Stimulated activated CD4-positive, alpha-beta T cell treated with anti-CD3 and anti-CD28 coated beads, Interleukin-4, amount 100 ng/mL, for 1 hour (primary cell): ENCODE measurements at places on chromosomes 3 and 15.
A peak's percentile ranks its signal among the peaks of the same experiment; 100 is the strongest.

GRCh38 chr15:94298364-94298763, 67.0 kb downstream of the MCTP2 start:
- DNase-seq = no peak

DNA sequence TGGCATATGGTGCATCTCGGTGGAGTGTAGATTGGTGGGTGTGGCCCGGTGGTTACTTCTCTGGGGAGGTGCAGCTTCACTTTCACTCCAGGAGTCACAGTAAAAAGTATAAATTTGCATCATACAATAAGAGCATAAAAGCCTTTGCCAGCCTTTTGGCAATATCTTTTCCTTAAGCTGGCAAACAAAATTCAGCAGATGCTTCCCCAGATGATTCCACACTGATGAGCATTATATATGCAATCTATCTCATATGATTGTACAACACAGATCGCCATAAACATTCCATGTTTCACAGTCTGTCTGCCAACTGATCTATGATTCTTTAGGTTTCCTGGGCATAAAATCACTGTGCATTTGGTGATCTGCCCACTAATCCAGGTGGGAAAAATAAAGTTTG, 120.2 kb upstream of the ALCAM start:
- no peak for DNase-seq

- no peak for DNase-seq
Measured at GRCh38 chr3:110664148-110664547, 407.5 kb upstream of the NECTIN3 start.

GRCh38 chr3:171186383-171186782, 159.9 kb upstream of the SLC2A2 start:
- no peak for DNase-seq

DNA sequence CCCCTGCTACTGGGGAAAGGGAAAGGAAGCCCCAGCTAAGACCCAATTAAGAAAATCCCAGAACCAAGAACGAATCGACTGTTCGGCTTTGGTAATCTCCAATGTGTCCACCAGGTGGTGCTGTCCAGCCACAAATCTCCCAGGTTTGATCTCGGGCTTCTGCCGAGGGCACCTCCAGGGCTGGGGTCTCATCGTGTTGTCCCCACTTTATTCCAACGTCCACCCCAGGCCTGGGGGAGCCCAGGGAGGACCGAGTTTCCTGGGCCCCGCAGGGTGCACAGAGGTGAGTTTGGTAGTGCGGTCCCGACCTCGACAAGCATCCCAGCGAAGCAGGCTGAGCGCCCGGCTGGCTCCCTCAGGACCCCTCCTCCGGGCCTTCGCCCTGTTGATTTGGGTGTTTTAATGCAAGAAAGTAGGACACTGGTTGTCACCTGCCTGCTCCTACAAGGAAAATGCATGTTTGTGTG, 185.1 kb downstream of the GOLGA6L6 start:
- peak; percentile 84 for DNase-seq

GRCh38 chr15:76056931-76057330, 2.9 kb upstream of the TMEM266 start:
- no peak for DNase-seq

GRCh38 chr3:53938645-53939044, 47.0 kb upstream of the SELENOK start:
- DNase-seq = peak; percentile 3

DNA sequence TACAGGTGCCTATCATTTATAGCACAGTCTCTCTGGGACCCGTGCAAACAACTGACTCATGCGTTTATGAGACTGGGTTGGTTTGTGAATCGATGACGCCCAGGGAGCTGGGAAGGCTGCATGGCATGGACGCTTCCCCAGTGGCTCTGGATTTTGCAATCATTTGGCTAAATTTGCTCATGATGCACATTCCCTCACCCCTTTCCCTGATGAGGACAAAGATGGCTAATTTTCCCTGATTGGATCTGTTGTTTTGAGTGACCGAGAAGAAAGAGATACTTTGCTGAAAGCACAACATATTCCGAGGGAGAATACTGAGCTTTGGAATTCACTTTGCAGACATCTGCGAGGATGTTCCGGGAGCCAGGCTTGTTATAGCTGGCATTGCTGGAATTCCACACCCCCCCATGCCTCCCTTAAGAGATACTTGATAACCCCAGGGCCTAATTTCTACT, 51.1 kb downstream of the CGNL1 start:
- DNase-seq = no peak

GRCh38 chr15:85934691-85935090, 140.0 kb upstream of the KLHL25 start:
- no peak for DNase-seq

GRCh38 chr3:187375581-187375980, 7.4 kb downstream of the RTP4 start:
- no peak for DNase-seq

DNA sequence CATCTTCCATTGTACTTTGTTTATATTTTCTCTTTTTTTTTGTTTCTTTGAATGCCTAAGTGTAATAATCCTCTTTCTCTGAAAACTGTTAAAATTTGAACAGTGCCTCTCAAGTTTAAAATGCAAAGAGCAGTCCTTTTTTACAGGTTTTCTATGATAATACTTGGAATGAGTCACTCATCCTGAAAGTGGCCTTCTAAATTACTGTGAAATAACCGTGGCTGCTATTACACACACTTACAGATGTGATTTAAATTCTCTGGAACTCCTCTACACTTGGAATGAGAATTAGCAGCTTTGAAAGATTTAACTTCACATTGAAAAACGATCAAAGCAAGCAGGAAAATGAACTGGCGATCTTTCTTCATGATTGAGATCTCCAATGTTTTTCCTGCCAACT, 105.9 kb downstream of the ROBO1 start:
- no peak for DNase-seq

- no peak for DNase-seq
Measured at GRCh38 chr15:79978260-79978654, 7.3 kb upstream of the BCL2A1 start.

DNA sequence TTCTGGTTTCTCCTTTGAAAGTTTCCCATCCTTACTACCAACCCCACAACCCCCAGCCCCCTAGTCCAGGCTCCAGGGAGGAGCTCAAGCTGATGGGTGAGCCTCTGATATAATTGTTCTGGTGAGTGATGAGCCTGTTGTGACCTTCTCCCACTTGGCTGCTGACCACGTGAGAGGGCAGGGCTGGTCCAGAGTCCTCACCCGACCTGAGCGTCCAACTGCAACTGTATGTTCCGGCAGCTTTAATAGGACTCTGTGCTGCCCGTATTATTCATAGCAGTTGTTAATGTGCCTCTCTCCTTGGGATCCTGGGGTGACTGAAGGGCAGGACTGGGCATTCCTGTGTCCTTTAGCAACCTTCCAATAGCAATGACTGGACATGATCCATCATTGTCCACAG, 56.2 kb downstream of the B3GNT5 start:
- no peak for DNase-seq

- no peak for DNase-seq
Measured at GRCh38 chr3:51659942-51660341, 11.1 kb upstream of the TEX264 start.

GRCh38 chr3:146834917-146835316, 229.8 kb upstream of the PLSCR5 start:
- DNase-seq = no peak

GRCh38 chr15:61549727-61550126, 320.6 kb upstream of the RORA start:
- no peak for DNase-seq

DNA sequence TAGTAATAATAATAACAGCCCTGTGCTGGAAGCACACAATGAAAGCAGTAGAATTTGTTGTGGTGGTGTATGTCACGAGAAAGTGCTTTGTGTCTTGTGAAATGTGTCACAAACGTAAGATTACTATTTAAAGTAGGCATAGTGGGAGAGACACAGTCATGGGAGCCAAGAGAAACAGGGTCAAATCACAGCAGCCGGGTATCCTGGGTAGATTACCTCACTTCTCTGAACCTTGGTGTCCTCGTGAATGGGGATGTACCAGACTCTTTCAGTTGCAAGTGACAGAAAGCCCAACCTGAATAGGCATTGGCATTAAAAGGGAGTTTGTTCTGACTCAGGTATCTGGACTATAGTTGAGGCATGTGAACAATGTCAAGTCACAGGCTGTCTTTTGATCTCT, 29.1 kb upstream of the SRGAP3 start:
- no peak for DNase-seq

DNA sequence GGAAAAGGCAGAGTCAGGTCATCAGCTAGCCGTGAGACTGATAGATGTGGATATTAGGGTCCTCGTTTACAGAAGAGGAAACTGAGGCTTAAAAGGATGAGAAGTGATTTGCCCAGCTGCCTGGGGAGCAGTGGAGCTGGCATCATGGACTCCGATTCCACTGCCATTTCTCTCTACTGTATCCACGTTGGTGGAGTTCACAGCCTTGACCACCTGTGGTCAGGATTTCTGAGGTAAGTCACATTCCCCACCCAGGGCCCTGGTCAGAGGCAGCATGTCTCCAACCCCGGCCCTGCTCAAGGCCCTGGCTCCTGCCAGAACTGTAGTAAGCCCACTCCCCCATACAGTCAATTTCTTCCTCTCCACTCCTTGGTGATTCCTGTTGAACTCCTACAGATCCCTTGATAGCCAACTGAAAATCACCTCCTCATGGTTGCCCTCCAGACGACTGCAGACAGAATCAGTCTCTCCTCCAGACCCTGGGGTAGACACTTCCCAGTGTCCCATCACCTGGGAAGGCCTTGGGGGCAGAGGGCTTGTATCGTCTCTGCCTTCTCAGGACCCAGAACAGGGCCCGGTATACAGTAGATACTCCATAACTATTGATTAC, 41.2 kb upstream of the SLC6A6 start:
- no peak for DNase-seq

DNA sequence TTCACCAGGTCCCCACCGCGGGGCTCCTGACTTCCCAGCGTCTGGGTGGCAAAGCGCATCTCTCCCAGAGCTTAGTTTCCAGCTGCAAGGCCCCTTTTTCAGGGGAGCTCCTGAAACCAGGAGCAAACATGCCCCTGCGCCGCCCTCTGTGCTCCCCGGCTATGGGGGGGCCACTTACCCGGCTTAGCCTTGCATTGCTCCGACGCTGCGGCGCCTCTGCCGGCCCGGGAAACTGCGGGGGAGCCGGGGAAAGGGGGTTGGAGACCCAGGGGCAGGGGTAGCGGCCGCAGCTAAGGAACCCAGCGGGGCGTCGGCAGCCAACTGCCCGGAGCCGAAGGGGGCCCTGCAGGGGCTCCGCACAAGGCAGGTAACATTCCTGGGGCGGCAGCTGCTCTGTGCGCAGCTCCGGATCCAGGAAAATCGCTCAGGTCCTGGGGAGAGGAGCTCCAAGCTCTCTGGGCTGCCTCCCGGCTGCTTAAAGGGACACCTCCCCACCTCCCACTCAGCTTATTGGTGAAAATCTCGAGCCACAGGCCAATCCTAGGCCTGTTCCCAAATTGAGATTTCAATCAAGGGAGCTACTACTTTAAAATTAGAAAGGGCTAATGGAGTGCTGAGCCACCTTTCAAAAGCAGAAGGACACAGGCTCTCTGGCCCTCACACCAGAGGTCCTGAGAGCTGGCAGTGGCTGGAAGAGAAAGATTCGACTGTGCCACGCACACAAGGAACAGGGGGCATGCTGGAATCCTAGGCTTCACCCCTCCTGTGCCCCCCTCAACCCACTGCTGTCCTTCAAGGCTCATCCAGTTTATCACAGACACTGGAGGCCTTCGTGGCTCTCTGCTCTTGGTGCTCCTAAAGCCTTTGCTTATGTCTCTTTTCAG, 42.7 kb upstream of the PRICKLE2 start:
- no peak for DNase-seq

GRCh38 chr3:23916152-23916885, 471 bp downstream of the NKIRAS1 start:
- no peak for DNase-seq

DNA sequence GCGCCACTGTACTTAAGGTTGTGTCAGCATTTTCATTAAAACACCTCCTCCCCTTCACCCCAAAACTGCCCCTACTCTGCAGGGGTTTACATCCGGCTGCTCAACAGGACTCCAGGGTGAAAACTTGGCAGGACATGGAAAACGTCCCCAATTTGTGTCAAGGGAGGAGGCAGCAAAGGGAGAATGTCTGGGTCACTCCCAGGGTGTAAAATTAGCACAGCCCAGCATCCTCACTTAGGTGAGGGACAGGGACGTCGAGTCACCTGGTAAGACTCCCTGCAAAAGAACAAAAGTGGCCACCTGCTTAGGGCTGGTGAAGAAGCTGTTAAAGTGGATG, 532.3 kb downstream of the FOXP1 start:
- no peak for DNase-seq

DNA sequence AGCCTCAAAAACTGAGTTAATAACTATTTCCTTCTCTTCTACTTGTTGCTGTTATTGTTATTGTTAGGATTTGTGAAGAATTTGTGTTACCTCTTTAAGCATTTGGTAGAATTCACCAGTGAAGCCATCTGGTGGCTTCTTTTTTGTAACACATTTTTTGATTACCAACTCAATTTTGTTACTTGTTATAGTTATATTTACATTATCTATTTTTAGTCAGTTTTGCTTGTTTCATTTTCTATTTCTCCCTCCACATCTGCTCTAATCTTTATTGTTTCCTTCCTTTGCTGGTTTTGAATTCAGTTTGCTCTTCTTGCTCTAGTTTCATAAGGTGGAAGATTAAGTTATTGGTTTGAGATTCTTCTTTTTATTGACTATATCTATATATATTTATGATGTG, 3.7 kb upstream of the SLC9C1 start:
- DNase-seq = no peak

DNA sequence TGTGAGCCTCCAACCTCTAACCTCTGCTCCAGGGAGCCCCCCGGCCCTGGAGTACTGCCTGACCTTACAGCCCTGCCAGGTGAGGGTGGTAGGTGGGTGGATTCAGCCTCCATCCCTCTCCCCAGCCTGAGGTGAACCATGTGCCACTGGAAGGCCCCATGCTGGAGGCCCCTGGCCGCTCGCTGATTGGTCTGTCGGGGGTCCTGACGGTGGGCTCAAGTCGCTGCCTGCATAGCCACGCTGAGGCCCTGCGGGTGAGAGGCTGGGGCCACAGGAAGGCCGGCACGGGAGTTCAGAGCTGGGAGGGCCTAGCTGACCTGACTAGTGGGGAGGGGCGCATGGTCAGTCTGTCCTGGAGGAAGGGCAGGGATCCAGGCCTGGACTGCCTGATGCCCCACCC, 19.1 kb downstream of the NT5DC2 start:
- DNase-seq = no peak

GRCh38 chr15:68843425-68844311, 23.0 kb upstream of the ANP32A start:
- DNase-seq = peak; percentile 40

DNA sequence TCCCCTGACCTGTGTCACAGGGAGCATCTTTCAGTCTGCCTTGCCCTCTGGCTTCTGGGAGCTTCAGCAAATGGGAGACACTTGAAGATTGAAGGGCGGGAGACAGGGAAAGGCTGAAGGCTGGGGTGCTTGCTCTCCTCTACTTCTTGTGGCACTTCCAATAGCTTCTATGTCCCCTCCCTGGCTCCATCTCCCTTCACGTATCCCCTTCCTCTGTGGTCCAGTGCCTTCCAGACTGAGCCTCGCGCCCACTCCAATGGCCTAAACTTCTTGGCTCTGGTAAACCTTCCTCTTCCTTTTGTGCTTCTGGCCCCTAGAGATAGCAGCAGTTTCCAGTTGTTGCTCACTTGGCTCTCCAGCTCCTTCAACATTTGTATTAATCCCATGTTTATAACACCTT, 69.8 kb upstream of the TOPAZ1 start:
- no peak for DNase-seq
